Skeletal muscle tissue (tissue), 5 donors: ENCODE measurements at places on chromosomes 5 and 9. TPM values are rescaled to one million over a fixed set of nuclear protein-coding genes. Genes with fewer than 3 reads are reported as not detected.

ANKRD18B gene
- not detected for total RNA-seq

GAS1 gene
- total RNA-seq = 113 TPM

DMRT3 gene
- total RNA-seq = under 0.01 TPM

HAND1 gene
- total RNA-seq = not detected

N4BP3 gene
- total RNA-seq = 12.0 TPM

BTNL8 gene
- total RNA-seq = not detected

DBH gene
- total RNA-seq = not detected

ANGPTL2 gene
- 37.6 TPM for total RNA-seq

GPR150 gene
- under 0.01 TPM for total RNA-seq

ARL10 gene
- 9.4 TPM for total RNA-seq

LRRC70 gene
- 5.7 TPM for total RNA-seq

REXO4 gene
- 14.6 TPM for total RNA-seq

PCDHA13 gene
- total RNA-seq = under 0.01 TPM

RLN1 gene
- 1.0 TPM for total RNA-seq

ABLIM3 gene
- total RNA-seq = 15.1 TPM

SLC6A19 gene
- under 0.01 TPM for total RNA-seq

IFNA2 gene
- total RNA-seq = not detected

IL33 gene
- 14.6 TPM for total RNA-seq

SOHLH1 gene
- total RNA-seq = under 0.01 TPM

ROPN1L gene
- not detected for total RNA-seq

ARID3C gene
- not detected for total RNA-seq

BARHL1 gene
- total RNA-seq = not detected

AJM1 gene
- 0.52 TPM for total RNA-seq

INSL4 gene
- not detected for total RNA-seq

TAF1L gene
- total RNA-seq = not detected

ARSI gene
- 9.9 TPM for total RNA-seq

IRX1 gene
- 2.1 TPM for total RNA-seq

OSMR gene
- 4.2 TPM for total RNA-seq

GPRIN1 gene
- total RNA-seq = 0.52 TPM

TMEM252 gene
- not detected for total RNA-seq

RALGDS gene
- 26.1 TPM for total RNA-seq

HTR4 gene
- not detected for total RNA-seq

NLN gene
- 18.8 TPM for total RNA-seq

HAVCR1 gene
- total RNA-seq = 0.52 TPM

PROB1 gene
- 23.5 TPM for total RNA-seq

SGCD gene
- total RNA-seq = 73.6 TPM

GGTA1 gene
- total RNA-seq = 6.3 TPM

ADGRV1 gene
- total RNA-seq = 2.6 TPM

NNT gene
- 116 TPM for total RNA-seq
